Activated CD4-positive, alpha-beta T cell treated with anti-CD3 and anti-CD28 coated beads, Interleukin-2, amount 10 ng/mL, durations not matched to agents 7 days and 5 days (primary cell): ENCODE measurements at places on chromosomes 2 and 18. TPM values are rescaled to one million over a fixed set of nuclear protein-coding genes. Genes with fewer than 3 reads are reported as not detected.

Gene MYCN
- total RNA-seq = not detected

DNA sequence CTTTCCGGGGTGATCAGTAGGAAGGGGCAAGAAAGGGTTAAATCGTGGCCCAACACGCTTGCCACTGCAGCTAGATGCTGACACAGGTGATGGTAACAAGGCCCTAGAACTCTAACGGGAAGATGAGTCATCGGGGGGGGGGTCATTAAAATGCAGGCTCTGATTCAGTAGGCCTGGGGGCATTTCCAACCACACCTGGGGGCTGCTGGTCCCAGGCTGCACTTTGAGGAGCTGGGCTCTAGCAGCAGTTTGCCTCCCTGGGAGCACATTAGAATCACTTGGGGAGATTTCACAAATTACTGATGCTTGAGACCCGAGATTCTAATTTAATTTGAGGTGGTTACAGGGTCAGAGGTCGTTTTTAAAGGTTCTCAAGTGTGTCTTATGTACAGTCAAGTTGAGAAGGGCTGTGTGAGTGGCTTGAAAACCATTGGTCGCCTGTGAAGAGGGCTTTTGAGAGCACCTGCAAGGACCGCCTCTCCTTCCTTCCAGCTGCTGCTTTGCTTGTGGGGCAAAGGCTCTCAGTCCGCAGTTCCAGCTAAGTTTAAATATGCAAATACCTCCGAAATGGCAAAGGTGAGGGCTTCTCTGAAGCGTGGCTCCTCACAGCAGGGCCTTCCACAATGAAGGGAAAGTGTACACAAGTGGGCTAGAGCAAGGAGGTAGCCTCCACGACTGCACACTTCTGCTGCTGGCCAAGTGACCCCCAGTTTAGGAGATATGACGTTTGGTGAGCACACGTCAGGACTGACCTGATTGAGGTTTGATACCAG is 128.0 kb upstream of the MSH6 start:
- no peaks in the 10 kb centered on the region for H3K27me3 ChIP-seq
- H3K27ac ChIP-seq = no peak overlapping the region
- no peak for DNase-seq
- no peaks in the 10 kb centered on the region for H3K4me1 ChIP-seq

DNA sequence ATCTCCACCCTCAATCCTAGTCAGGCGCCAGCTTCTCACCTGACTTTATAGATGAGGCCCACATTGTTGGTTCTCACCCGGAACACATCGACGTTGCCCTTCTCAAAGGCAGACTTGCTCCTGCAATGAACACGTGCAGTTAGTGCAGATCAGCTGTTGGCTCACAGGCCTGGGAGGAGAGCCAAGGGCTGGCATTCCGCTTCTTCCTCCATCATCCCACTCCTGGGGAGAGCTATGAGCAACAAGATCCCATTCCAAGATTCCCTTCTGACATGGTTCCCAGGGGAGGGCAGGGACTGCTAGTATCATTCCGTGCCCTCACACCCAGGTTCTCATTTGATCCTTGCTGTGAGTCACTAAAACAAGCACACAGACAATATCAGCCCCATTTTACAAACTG is 15.1 kb downstream of the LOXHD1 start:
- DNase-seq = no peak
- no peaks in the 10 kb centered on the region for H3K4me1 ChIP-seq
- peaks cover 8% of the 10 kb centered on the region for H3K27me3 ChIP-seq
- no peak overlapping the region for H3K4me3 ChIP-seq
- H3K36me3 ChIP-seq = no peaks in the 10 kb centered on the region

DNA sequence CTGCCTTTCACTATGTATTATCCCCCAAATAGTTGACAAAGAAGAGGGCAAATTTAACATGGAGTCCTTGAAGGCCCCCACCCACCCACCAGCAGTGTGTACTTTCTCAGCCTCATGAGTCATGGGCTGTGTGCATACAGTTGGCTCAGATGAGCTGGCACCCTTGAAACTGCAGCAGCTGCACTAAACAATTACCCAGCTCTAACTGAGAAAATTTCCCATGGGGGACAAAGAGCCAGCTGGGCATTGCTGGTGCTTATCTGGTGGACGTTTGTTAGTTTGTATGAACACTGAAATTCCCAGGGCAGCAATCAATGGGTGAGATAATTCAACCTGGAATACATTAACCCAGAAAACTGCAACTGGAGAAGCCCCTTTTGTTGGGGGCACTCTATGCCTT is 131.7 kb downstream of the GCA start:
- H3K27ac ChIP-seq = no peak overlapping the region

Gene ACKR3
- total RNA-seq = 5.4 TPM

Gene MLPH
- not detected for total RNA-seq

DNA sequence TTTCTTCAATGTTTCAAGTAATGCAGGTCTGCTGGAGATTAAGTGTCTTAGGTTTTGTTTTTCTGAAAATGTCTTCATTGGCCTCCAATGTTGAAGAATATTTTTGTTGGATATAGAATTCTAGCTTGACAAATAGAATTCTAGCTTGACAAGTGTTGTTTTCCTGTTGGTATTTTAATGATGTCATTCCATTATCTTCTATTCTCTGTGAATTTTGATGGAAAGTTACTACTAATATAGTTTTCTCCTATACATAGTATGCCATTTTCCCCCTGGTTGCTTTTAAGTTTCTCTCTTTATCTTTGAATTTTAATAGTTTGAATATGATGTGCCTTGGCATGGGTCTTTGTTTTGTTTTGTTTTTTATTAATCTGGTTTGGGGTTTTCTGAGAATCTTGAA is 119.9 kb downstream of the RAPGEF4 start:
- no peaks in the 10 kb centered on the region for H3K36me3 ChIP-seq
- H3K27me3 ChIP-seq = peaks cover 20% of the 10 kb centered on the region
- H3K4me1 ChIP-seq = peaks cover 2% of the 10 kb centered on the region
- H3K4me3 ChIP-seq = no peak overlapping the region
- no peak for DNase-seq

Gene ZNF385B
- not detected for total RNA-seq

DNA sequence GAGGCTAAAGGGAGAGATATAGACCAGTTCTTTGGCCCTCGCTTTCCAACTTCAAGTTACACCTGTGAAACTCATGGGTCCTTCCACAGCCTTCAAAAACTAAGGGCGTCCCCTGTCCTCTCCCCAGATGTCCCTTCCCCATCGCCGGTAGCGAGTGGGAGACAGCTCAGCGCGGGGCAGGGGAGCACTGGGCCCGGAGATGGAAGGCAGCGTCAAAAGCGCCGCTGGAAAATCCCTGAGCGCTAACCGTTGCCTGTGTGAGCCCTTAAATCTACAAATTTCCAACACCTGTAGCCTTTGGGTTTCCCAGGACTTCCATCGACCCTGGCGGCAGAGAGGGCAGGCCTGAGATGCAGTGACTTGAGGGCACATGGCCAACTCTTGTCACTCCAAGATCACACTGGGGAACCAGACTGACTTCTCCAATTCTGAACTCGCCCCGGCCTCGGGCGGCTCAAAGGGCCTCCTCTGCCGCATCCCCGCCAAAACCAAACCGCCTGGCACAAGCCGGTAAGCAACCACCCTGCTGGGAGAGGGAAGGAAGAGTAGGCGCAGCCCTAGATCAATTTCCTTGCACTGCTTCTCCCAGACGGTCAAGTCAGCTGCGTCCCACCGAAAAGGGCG is 879 bp upstream of the EPAS1 start:
- H3K4me3 ChIP-seq = peak overlapping the region; percentile 64
- peaks cover 32% of the 10 kb centered on the region for H3K4me1 ChIP-seq
- H3K27me3 ChIP-seq = peaks cover 72% of the 10 kb centered on the region
- H3K27ac ChIP-seq = no peak overlapping the region

DNA sequence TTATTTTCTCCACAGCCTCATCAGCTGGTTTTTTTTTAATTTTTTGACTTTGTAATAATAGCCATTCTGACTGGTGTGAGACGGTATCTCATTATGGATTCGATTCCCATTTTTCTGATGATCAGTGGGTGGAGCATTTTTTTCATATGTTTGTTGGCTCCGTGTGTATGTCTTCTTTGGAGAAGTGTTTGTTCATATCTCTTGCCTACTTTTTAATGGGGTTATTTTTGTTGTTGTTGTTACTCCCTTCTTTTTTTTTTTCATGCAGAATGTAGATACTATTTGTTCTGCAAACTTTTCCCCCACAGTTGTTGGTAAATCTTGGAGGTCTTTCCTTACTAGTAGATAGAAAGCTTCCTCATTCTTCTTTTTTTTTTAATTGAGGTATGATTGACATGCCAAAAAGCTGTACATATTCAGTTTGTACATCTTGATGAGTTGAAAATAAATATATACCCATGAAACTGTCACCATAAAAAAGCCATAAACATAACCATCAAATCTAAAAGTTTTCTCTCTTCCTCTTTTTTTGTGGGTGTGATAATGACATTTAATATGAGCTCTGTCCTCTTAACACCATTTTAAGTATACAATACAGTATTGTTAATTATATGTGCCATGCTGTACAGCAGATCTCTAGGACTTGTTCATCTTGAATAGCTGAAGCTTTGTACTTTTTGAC is 21.8 kb upstream of the NT5DC4 start:
- peaks cover 17% of the 10 kb centered on the region for H3K4me1 ChIP-seq
- DNase-seq = no peak
- H3K36me3 ChIP-seq = no peaks in the 10 kb centered on the region
- no peak overlapping the region for H3K4me3 ChIP-seq

DNA sequence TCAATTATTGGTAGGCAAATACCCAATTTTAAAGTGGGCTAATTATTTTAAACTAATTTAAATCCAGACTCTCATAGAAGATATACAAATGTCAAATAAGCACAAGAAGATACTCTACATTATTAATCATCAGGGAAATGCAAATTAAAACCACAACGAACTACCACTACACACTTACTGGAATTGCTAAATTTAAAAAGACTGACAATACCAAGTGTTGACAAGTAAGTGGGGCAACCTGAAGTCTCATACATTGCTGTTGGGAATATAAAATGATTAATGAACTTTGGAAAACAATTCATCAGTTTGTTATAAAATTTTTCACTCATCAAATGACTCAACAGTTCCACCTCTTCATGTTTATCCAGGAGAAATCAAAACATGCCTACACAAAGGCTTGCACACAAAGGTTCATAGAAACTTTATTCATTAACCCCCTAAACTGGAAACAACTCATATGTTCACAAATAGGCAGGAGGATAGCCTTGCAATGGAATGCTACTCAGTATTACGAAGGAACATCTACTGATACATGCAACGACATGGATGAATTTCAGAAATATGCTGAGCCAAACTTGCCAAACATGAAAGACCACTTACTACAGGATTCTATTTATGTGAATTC is 120.8 kb downstream of the MCFD2 start:
- DNase-seq = no peak
- no peaks in the 10 kb centered on the region for H3K4me1 ChIP-seq
- no peak overlapping the region for H3K4me3 ChIP-seq

DNA sequence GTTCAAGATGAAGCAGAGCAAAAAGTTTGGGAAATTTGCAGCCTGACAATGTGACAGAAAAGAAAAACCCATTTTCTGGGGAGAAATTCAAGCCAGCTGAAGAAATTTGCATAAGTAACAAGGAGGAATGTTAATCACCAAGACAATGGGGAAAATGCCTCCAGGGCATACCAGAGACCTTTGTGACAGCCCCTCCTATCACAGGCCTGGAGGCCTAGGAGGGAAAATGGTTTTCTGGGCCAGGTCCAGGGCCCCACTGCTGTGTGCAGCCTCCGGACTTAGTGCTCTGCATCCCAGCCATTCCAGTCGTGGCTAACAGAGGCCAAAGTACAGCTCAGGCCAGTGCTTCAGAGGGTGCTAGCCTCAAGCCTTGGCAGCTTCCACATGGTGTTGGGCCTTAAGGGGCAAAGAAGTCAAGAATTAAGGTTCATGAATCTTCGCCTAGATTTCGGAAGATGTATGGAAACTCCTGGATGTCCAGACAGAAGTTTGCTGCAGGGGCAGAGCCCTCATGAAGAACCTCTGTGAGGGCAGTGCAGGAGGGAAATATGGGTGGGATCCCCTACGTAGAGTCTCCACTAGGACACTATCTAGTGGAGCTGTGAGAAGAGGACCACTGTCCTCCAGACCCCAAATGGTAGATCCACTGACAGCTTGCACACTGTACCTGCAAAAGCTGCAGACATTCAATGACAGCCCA is 314.1 kb upstream of the TRIB2 start:
- no peak overlapping the region for H3K27ac ChIP-seq
- DNase-seq = no peak
- H3K4me3 ChIP-seq = no peak overlapping the region
- peaks cover 3% of the 10 kb centered on the region for H3K36me3 ChIP-seq
- H3K27me3 ChIP-seq = peaks cover 7% of the 10 kb centered on the region

GRCh38 chr18:10497206-10497749 is 28.5 kb upstream of the NAPG start:
- no peak for DNase-seq
- H3K27me3 ChIP-seq = peaks cover 21% of the 10 kb centered on the region
- no peak overlapping the region for H3K4me3 ChIP-seq
- no peak overlapping the region for H3K27ac ChIP-seq
- no peaks in the 10 kb centered on the region for H3K36me3 ChIP-seq
- H3K4me1 ChIP-seq = peaks cover 8% of the 10 kb centered on the region

- no peaks in the 10 kb centered on the region for H3K36me3 ChIP-seq
- no peaks in the 10 kb centered on the region for H3K27me3 ChIP-seq
- H3K4me1 ChIP-seq = no peaks in the 10 kb centered on the region
- no peak overlapping the region for H3K4me3 ChIP-seq
- DNase-seq = no peak
- no peak overlapping the region for H3K27ac ChIP-seq
Observed at GRCh38 chr2:167388901-167389300, 500.6 kb downstream of the XIRP2 start.
